ENCODE measurements at places on chromosomes 4 and X.

GRCh38 chr4:18042754-18043153 lies 21.2 kb upstream of the LCORL start:
- no peak for DNase-seq

DNA sequence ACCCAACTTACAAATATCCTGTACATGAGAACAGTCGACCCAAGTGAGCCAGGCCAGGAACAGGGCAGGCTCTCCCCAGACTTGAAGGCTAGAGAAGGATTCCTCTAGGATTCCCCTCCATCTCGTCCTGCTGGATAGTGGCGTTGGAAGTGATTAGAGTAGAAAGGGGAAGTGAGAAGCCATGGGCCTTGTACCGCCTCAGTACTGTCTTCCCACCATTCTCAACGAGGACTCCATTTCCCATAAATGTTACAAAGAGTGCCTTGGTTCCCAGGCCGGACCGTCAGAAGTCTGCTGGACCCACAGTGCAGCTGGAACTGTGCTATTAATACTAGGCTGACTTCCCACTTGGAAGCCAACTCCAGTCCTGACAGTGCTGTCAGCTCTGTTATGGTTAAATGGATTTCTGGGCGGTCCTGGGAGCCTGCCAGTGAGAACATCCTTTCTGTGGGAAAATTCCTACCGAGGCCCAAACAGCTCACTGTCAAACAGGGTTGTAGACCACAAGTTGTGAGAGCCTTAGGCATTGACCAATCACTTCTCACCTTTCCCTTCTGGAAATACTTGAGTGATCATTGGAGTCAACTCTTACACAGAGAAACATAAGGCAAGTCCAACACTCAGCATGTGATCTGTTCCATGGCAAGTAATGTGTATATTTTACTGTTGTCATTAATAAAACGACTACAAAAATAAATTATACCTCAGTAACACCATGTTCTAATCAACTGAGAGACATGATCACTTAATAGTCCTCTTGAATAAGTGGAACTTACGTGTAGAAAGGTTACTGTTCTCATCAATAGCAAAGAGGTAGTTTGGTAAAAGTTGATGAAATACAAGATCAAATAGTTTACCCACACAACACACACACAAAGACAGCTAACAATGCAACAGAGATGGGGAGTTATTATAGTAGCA lies 58.4 kb downstream of the AMELX start:
- DNase-seq, result no peak

DNA sequence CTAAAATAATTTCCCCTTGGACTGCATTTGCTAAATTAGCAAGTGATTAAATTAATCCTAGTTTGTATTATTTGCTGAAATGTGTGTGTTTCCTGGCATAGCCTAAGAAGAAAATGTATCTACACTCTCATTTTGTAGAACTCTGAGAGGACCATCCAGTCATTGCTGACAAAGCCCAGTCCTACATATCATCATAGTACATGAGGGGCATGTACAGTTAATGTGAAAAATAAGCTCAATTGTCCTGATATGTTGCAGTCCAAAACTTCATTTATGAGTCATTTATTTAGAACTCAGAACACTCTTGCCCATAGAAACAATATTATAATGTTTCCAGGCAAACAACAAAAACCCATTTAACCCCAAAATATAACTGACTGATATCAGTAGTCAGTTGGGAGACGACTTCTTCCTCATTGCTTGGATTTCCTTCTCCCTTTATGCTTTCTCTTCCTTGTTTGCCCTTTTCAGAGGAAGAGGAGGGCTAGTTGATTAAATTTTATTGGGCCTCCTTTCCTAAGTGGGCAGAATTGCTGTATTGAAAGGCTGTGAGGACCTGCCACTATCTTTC lies 26.9 kb upstream of the BBS12 start:
- DNase-seq, result no peak

DNA sequence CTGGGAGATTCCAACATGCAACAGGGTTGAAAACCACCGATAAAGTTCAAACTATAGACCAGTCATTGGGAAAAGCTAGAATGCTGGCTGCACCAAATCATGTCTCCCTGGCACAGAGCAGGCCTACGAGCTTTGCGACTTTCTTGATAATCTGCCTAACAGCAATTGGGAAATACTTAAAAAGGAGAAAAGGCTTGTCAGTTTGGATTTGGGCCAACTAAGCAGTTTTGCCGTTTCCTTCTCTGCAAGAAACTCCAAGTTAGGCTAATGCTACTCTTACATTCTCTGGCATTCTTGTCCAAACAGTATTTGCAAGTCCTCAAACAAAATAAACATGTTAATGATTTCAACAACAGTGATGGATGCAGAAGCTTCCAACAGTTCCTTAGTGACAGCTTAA lies 87.9 kb downstream of the PDK3 start:
- DNase-seq, result no peak

- no peak for DNase-seq
These were observed 205.7 kb downstream of the FAT4 start for GRCh38 chr4:125520258-125520990.

GRCh38 chr4:2937146-2937857 lies 25.9 kb downstream of the NOP14 start:
- no peak for DNase-seq

- DNase-seq, result no peak
These were observed 175.0 kb downstream of the PPP3CA start for GRCh38 chr4:101172369-101172768.

DNA sequence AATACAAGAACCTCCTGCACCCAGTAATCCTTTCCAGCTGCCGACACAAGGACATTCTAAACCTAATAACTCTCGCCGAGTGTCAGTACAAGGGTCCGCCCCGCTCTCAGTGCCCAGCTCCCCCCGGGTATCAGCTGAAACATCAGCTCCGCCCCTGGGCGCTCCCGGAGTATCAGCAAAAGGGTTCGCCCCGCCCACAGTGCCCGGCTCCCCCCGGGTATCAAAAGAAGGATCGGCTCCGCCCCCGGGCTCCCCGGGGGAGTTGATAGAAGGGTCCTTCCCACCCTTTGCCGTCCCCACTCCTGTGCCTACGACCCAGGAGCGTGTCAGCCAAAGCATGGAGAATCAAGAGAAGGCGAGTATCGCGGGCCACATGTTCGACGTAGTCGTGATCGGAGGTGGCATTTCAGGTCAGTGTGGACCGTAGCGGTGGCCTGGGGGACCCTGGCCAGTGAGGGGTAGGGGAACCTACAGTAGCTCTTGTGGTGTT lies at the start of gene MAOA:
Gene MAOA (plus strand): TSS at position 295 of the 490 bp plus-strand sequence. CDS start 43 bp downstream, at position 338.
- DNase-seq, result peak; percentile 68

GRCh38 chr4:118353534-118354030 lies 779 bp upstream of the PRSS12 start:
- no peak for DNase-seq

DNA sequence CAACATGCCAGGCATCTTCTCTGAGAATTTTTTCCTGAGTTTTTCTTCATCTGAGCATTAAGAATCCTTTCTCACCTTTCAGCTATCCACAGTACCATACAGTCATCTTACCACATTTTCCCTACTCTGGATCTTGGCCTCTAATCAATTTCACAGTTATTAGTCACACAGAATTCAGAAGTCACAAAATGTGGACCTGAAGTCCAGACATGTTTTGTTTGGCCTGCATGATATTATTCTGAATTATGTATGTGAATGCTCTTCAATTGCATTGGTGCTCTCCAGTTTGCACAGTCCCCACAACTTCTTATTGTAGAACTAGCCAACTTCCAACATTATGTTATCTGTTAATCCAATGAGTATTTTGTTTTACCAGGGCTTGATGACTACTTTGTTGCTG lies 102.3 kb upstream of the GRIA3 start:
- no peak for DNase-seq

DNA sequence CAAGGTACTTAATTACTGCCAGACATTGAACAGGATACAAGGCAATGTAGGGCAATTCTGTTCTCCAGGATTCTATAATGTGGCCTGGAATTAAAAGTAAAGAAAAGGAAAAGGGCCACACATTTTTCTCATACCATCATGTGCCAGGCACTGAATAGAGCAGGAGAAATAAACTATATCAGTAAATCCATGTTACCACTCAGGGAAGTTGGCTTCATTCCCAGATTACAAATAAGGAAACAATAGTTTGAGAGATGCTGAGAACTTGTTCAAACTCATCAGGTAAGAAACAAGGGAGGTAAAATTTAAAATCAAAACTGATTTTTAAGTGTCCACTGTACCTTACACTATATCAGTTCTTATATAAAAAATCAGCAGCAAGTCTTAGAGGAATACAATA lies 645.0 kb upstream of the ATOH1 start:
- DNase-seq, result no peak

GRCh38 chr4:184028561-184029374 lies 123.7 kb downstream of the STOX2 start:
- no peak for DNase-seq

DNA sequence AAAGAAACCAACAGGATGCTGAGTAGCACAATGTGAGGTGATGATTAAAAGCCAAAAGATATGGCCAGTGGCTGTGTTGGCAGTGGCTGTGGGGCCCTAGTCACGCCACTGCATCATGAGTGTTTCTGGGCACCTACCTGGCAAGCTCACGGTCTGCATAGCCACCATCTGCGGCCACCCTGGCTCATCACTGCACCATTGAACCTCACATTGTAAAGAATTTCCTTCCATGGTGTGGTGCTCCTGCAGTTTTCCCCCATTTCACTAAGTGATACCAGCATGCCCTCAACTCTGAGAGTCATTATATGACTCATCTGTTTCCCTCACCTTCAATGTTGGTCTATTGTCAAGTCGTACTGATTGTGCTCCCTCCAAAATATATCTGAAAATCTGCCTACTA lies 45.5 kb upstream of the CLNK start:
- no peak for DNase-seq

DNA sequence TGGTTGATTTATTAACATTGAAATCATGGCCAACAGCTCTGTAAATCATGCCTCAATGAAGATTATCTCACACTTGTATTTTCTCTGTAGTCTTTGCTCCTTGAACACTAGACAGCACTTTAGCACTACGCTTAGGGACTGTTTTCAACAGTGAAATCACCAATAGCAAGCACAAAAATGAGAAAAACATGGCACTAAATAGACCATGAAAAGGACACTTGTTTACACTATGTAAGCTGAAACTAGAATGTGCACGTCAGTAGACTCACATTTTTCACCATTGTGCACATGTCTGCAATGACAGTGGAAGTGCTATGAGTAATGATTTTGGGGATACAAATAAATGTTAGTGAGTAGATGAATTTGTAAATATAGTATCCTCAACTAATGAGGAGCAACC lies 3.1 kb downstream of the BMP2K start:
- no peak for DNase-seq

DNA sequence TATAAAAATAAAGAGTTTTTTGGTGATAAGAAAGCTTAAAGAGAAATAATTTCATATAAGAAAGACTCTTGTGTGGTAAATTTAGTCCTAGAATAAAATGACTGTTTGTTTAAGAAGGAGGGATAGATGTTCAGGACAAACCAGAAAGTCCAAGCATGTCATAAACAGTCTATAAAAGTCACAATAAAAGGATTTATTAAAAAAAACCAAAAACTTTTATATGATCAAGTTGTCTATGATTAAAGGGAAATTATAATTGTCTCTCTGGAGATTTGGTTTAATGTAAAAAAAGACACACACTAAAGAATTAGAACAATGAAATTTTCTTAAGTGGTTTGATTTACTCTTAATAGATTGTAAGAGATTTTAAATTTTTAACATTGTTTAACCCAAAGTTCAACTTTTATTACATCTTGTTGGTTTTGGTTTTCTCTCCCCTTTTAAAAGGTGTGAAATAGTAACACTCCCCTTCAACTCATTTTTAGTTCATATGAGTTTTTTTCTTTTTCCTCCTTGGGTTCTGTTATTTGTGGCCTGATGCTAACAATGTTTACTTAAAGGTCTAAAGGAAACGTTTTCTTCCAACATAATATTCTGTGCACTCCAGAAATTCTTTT lies 89.7 kb downstream of the PDHA2 start:
- DNase-seq, result no peak

DNA sequence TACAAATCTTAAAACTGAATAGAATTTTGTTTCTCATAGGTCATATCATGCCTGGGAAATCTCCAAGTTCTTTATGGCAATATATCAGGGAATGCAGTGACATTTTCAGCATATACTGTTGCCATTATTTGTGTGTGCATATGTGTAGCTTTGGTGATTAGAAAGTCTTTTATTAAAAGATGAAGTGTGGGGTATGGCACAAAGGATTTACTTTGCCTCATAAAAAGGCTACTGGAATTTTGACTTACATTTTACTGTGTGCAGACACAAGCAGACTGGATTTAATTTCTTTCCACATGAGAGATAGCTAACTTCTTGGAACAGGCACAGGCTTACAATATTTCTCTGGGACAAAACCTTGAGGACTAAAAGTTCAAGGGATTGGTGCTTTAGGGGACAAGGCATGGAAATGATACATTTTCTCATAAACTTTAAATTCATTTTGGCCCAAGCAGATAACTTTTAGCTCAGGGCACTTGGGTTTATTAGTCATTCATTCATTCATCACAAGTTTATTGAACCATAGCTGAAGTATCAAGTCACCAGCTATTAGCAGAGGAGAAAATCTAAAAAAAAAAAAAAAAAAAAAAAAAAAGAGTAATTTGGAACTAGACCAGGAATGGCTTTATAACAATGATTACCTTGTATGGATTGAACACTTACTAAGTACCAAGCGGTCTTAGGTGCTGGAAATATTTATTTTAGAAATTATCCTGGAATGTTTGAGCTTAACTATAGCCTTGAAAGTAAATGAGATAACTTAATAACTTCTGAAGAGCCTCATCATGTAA lies 191.5 kb downstream of the SLIT2 start:
- DNase-seq, result no peak

- no peak for DNase-seq
These were observed 110.7 kb downstream of the ABCB7 start for GRCh38 chrX:75045369-75045768.

DNA sequence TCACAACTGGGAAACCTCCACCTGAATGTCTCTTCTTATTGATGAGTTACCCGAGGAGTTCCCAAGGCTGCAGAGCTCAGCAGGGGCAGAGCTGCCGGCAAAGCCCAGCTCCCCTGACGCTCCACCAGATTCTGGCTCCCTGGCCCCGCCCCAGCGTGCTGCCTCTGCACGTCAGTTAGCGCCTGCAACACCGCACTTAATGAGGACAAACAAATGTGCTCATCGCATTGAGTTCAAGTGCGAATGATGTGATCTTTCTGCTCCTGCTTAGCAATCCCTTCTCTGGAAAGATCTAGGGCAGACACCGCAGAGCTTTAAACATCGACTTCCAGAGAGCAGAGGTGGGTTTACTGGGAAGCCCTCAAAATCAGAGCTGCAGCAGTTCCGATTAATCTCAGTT lies 55.5 kb upstream of the FBXW7 start:
- DNase-seq, result no peak

DNA sequence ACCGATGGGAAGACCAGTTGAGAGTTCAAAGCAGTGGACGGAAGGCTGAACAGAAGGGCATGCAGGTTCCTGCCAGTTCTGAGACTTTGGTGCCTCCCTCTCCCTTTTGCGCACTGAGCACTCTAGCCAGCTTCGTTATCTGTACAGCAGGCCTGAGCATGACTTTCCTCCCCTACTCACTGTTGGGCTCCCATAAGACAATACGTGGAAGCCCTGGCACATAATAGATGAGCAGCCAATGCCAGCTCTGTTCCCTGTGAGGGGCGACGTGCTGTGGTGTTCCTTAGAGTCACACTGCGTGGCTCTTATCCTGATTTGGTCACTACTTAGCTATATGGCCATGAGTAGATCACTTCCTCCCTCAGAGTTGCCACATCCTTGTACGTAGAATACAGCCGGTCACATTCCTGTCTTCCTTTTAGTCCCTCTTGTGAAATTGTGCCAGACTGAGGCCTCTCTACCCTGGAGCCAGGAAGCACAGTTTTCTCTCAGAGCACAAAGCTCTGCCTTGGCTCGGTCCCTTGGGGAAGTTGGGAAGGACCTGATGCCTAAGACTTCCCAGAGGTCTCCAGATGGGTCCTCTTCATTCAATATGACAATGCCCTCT lies 160.4 kb upstream of the MAMLD1 start:
- DNase-seq, result no peak

Measured in liver (tissue), 10 donors.